ENCODE measurements at places on chromosomes 6 and 20. TPM values are rescaled to one million over a fixed set of nuclear protein-coding genes. Genes with fewer than 3 reads are reported as not detected.

The PPP1R3G gene
- 3.8 TPM for total RNA-seq

The GRM4 gene
- total RNA-seq, result 0.08 TPM

The ZSCAN23 gene
- total RNA-seq, result 12.0 TPM

The RTEL1 gene
- total RNA-seq, result 17.3 TPM

The RHAG gene
- total RNA-seq, result not detected

The GUCA1A gene
- not detected for total RNA-seq

DNA sequence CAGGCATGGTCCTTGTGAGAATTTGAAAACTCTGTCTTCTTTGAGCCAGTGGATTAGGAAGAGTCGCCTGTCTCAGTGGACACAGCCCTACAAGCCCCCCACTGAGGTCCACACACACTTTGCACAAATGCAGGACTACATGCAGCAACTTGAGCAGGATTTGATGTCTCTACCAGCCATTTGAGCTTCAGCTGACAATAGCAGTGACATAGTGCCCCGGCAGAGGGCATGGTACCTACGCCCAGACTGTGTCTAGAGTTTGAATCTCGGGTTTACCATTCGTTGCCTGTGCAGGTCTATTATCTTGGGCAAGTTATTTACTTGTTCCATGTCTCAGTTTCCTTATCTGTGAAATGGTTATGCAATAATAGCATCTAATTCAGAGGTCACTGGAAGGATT lies 580.1 kb downstream of the TFAP2B start:
- no peak for DNase-seq

DNA sequence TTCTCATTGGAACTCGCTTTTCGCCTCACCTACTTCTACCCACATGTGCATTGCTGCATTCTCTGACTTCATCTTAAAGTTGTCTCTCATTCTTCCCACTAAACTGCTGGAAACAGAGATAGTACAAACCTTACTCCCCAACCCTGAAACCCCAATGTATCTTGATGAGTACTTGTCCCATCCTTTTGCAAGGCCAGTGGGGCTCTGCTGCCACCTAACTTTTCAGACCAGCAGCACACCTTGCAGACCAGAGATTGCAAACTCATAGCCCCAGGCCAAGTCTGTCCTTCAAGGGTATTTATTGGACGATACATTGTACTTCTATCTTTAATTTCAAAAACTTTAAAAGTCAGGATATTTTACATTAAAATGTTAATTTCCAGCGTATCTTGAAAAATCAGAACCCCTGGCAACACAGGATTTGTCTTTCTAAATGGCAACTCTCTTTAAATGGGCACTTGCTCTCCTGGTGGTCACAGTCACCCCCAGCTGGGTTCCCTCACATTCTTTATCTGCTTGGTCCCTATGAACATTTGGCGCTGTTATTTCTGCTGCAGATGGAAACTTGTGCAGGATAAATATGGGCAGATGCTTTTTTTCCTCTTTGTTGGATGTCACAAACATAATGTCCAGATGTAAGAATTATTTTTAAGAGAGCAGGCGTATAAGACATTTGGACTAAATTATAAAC lies 83.9 kb downstream of the SOD2 start:
- DNase-seq, result peak; percentile 52

DNA sequence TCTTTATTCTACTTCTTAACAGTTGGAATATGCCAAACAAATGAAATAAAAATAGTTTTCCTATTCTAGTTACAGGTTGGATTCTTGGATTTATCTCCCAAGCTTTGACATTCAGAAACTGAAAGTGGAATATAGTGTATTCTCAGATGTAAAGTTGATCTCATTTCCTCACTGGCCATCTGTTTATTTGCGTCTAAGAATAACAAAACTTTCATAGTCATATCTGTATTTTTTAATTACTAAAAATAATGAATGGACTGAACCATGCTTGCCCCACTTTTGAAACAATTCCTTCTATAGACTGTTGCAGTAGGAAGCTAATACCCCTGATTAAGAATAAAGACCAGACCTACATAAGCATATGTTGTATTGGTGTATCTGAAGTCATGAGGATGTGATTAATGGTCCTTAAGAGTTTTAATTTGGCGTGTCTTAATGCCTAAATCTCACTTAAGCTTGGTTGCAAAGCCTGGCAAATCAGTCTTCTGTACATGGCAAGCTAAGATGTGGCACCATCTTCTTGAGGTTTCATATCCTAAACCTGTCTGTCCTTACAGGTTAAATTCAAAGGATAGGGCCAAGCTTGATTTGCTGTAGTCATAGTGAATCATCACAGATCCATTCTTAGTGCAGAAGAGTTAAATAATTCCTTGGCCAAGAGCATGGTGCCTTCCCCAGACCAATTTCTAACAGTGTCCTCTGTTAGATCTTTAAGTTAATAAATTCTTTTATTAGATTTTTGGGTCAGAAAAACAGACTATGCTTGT lies 58.9 kb downstream of the FOXO3 start:
- no peak for DNase-seq

- DNase-seq, result no peak
Observed at GRCh38 chr20:16488616-16489015, 84.6 kb downstream of the KIF16B start.

- DNase-seq, result peak; percentile 94
Observed at GRCh38 chr6:151070631-151071051, 169.1 kb upstream of the AKAP12 start.

DNA sequence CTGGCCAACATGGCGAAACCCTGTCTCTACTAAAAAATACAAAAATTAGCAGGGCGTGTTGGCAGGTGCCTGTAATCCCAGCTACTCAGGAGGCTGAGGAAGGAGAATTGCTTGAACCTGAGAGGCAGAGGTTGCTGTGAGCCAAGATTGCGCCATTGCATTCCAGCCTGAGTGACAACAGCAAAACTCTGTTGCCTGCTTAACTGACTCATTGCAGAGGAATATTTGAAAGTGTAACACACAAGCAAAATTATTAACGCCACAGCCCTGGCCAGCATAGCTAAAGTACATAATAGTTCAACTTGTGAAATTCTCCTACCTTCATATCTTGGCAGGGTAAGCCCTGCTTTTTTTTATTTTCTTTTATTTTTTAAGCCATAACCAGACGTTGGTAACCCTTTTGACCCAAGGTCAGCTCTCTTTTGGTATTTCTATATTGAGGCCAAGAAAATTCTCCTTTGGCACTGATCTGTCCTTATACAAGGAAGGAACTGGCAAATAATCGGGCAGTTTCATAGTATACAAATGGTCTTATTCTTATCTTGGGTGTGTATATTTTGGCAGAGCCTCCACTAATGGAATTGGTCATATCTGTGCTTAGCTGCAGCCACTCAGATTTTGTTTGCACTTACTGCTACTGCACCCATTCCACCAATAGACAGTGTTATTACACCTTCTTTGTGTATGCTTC lies 4.0 kb upstream of the ADGRF5 start:
- DNase-seq, result peak; percentile 92

GRCh38 chr6:64280569-64280968 lies 645.0 kb downstream of the PHF3 start:
- DNase-seq, result peak; percentile 32

DNA sequence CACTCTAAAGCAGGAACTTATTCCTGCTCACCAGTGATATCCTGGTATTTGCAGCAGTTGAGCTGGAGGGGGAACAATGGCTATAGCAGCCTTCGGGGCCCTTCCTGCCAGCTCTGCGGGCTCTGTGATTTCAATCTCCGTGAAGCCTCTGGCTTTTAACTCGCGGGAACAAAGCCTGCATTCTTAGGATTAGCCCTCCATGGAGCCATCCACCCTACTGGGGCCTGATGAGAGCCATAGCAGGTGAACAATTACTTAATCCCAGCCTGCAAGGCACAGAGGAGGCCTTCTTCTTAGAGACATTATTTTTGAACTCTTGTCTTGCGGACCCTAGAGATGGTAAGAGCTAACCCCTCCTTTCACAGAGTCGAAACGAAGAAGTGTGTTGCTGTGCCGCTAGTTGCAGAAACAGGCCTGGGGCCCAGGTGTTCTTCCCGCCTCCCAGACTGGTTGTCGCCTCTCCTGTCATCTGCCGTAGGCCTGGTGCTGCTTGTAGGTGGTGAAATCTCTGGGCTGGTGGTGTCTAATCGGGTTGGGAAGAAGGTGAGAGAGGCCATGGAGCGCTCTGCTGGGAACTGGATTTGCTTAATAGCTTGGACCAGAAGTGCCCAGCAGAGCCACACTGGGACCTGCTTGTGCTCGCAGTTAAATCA lies 9.7 kb downstream of the GHRH start:
- no peak for DNase-seq

- DNase-seq, result no peak
Observed at GRCh38 chr6:51550243-51550642, 537.2 kb downstream of the PKHD1 start.

GRCh38 chr6:33857932-33858475 lies 54.2 kb upstream of the MLN start:
- DNase-seq, result no peak

DNA sequence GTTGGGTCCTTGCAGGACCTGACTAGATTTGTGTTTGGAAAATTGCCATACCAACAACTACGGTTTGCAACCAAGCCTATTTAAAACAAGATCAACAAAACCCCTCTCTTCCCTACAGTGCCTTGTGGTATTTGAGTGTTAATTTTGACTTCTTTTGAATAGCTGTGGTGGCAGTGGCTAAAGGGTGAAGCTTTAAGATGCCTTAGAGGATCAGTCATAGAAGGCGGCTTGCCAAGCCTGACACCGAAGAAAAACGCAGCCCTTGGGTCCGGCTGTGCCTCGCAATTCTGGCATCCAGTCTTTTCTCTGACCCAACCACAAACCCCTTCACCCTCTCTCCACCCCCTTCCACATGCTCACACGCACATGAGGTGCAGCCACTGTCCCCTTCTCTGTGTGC lies 32.6 kb downstream of the BMP6 start:
- peak; percentile 96 for DNase-seq

DNA sequence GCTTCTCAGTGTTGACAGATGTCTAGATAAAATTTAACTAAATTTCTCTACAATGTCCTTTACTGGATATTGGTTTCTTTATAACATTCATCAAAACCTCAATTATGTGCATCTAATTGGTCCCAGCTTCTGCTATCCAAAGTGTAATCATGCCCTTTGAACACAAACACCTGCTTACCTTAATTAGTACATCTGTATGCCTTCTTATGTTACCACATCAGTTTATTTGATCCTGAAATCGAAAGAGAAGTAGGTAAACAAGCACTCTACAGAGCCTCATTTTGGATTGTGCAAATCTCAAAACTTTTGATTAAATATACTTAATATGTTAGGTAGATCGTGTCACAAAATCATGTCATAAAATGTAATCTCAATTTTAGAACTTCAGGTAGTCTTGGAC lies 36.5 kb downstream of the TAB2 start:
- DNase-seq, result no peak

- DNase-seq, result peak; percentile 21
Observed at GRCh38 chr6:11083491-11083890, 10.1 kb upstream of the SMIM13 start.

- DNase-seq, result no peak
Observed at GRCh38 chr6:39339096-39339867, 16.8 kb upstream of the KCNK16 start.

DNA sequence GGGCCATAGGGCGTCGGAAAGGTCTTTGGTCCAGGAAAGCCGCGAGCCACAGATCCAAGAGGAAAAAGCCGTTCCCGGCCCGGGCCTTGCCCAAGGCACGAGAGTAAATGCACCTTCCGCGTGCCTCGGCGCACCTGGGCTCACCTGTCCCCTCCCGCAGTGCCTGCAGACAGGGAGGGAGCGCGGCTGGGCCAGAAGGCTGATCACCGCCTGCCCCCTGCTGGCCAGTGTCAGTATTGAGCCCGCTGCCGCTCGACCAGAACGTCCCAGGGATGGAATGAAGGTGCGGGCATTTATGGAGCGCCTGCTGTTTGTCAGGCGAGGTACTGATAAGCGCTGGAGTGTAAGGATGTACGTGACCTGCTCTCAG lies 679 bp upstream of the LPIN3 start:
- DNase-seq, result peak; percentile 65

DNA sequence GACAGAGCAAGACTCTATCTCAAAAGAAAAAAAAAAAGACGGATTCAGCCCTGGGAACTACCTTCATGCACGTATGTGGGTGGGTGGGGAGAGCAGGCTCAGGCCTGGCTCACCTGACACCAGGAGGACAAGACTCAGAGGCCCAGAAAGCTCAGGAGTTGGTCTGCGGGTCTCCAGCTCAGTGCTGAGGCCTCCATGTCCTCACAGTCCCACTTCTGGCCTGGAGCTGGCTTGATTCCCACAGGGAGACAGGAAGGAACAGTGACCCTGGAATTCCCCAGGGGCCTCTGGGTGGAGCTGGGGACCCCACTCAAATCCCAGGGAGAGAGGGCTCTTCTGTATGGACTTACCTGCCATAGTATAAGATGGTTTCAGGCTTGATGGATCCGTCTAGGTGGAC lies 15.6 kb downstream of the ADA start:
- no peak for DNase-seq

- no peak for DNase-seq
Observed at GRCh38 chr6:44224029-44224964, 902 bp downstream of the SLC29A1 start.

GRCh38 chr20:31823360-31824124 lies 4.4 kb downstream of the MYLK2 start:
- DNase-seq, result no peak

DNA sequence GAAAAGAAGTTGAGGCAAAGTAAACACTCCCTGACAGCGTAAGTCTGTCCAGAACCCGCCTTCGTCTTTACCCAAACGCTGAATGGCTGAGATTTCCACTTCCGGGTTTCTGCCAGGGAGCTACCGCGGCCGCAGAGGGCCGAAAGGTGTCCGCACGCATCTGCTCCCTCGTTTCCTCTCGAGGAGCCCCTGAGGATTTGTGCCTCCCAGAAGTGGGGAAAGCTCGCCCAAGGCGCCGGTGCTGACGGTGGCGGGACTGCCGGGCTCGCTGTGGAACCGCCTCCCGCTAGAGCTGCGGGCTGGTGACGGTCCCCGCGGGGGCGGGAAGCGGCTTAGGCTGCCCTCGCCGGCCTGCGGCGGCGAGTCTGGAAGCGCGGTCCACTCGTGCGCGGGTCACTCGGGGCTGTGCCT lies 1760.2 kb upstream of the DEFB115 start:
- DNase-seq, result peak; percentile 4

DNA sequence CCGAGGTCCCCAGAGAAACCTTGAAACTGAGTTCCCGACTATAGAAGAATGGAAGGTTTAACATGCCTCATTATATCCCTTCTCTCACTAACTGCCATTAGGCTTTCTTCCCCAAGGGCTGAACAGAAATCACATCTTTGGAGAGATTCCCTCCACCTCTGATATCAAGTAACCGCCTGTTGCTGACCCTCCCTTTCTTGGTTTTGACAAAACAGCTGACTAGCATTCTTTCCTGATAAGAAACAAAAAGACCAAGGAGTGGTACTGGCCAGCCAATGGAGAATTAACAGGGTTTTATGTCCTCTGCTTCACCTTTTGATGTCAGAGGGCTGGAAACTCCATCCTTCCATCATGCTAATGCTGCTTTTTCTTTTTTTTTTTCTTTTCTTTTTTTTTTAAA lies 176.6 kb upstream of the ADGRB3 start:
- DNase-seq, result no peak
